HT1080 (cell line): ENCODE measurements at places on chromosomes 6 and 20.
A peak's percentile ranks its signal among the peaks of the same experiment; 100 is the strongest.

- DNase-seq: no peak
Measured at GRCh38 chr6:130671577-130671976, 155.6 kb upstream of the SMLR1 start.

DNA sequence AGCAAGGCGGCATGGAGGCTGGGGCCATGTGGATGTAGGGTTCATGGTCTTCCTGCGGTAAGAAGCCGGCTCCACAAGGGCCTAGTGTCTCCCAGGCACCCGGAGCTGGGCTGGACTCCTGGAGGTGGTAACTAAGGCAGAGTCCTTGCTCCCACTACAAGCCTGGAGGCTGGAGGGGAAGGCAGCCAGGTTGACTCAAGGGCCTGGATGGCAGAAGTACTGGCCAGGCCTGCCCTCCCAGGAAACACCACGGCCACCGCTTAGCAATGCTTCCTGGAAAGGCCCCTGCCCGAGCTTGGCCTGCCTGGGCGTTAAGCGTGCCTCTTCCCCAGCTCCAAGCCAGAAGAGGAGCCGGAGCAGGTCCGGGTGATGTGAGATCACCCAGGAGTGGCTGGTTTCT, 182.0 kb downstream of the ZDHHC14 start:
- DNase-seq: no peak

- no peak for DNase-seq
Measured at GRCh38 chr6:150932996-150933395, 67.5 kb downstream of the MTHFD1L start.

DNA sequence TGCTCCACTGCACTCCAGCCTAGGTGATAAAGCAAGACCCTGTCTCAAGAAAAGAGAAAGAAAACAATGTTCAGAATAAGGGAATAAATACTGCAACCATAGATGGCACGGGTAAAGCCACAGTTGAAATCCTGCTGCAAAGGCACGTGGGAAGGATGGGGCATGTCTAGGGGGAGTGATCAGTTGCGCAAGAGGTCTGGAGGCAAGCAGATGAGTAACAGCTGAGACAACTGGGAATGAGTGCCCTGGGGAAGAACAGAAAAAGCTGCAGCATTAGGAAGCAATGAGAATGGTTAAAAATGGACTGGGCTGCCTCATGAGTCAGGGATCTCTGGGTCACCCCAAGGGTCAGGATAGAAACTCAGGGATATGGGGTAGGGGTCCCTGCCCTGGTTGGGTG, 96.3 kb downstream of the GMPR start:
- DNase-seq: peak; percentile 87

DNA sequence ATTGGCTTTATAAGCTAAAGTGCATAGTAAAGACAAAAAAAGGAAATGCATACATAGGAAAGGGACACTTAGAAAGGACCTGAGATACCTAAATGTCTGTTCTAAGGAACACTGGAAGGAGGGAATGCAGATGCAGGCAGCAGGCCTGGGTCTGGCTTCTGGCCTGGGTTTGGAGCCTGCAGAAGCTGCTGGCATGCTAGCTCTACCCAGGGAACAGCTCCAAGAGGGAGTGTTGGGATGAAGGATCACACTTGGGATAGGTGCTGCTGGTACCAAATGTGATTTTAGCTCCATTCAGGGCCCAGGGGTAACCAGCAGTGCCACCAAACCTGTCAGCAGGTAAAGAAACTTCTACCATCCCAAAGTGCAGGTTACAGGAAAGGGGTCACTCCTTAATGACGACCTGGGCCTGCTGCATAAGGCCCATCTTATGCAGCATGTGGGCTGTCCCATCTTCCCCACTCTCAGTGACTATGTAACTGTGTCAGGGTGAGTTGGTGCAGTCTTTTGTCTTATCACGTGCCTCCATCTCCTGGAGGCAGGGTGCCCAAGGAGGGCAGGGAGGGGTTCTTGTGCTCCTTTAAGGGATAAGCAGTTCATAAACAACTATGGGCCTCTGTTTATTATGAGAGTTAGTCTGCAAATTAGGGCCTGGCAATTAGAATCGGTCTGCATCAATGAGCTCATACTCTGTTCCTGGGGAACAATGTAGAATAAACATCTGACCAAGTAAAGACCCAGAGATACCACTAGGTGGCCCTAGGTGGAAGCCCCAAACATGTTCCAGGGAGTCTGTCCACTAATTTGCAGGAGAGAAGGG, 26.9 kb downstream of the DDX27 start:
- peak; percentile 41 for DNase-seq

DNA sequence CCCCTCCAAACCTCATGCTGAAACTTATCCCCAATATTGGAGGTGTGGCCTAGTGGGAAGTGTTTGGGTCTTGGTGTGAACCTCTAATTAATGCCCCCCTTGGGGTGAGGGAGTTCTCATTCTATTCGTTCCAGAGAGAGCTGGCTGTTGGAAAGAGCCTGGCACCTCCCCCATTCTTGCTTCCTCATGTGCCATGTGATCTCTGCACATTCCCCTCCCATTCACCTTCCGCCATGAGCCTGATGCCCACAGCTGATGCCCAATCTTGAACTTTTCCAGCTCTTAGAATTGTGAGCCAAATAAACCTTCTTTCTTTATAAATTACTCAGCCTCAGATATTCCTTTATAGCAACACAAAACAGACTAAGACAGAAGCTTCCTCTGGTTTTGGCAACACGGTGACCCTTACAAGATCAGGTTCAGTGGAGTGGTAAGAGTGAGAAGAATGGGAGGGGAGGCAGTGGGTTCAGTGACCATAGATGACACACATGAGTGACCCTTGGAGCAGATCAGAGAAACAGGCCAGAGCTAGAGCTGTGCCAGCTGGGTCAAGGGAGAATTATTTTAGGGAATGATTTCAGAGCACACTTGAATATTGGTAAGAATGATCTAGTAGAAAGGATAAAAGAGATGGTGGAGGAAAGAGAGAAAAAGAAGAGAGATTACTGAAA, 176.4 kb downstream of the LY86 start:
- DNase-seq: no peak
